ENCODE measurements at places on chromosomes 4 and X.

- no peak for DNase-seq
Observed at GRCh38 chr4:40991908-40992307, 222.4 kb downstream of the APBB2 start.

GRCh38 chr4:137510557-137511265 lies 21.6 kb downstream of the PCDH18 start:
- no peak for DNase-seq

DNA sequence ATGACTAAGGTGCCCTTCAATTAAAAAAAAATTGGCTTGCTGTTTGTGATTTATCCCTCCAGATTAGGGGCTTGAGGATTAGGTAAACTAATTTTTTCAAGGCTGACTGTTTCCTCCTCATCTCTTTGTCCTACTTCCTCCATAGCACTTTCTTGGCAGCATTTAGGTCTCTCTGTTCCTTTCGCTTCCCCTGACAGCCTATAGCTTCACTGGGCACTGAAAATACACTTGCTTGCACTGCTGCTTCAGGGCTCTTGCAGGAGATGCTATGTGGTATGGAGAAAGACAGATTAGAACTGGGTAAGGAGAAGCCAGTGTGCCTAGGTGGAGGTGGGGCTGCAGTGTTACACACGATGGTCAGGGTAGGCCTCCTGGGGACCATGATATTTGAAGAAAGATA lies 112.3 kb upstream of the SFRP2 start:
- DNase-seq = no peak

- no peak for DNase-seq
Observed at GRCh38 chr4:8005814-8006215, 66.2 kb upstream of the AFAP1 start.

- no peak for DNase-seq
Observed at GRCh38 chr4:177118596-177118995, 191.1 kb upstream of the NEIL3 start.

DNA sequence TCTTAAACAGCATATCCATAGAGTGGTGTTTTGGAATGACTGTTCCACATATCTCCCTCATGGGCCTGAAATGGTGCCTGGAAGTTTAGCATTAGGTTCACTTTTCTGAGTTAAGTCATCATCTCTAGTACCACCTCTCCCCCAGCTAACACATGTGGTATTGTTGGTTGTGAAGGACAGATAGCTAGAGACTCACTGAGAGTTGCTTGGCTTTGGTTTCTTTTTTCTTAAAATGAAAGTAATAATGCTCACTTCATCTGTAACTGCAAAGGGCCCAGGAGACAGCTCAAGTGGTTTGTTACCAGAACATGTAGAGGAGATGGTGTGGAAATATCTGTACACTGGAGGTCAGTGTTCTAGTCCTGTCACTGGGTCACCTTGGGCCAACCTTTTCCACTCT lies 90.9 kb downstream of the EFNB1 start:
- no peak for DNase-seq

GRCh38 chr4:125734504-125734903 lies 419.7 kb downstream of the FAT4 start:
- no peak for DNase-seq

DNA sequence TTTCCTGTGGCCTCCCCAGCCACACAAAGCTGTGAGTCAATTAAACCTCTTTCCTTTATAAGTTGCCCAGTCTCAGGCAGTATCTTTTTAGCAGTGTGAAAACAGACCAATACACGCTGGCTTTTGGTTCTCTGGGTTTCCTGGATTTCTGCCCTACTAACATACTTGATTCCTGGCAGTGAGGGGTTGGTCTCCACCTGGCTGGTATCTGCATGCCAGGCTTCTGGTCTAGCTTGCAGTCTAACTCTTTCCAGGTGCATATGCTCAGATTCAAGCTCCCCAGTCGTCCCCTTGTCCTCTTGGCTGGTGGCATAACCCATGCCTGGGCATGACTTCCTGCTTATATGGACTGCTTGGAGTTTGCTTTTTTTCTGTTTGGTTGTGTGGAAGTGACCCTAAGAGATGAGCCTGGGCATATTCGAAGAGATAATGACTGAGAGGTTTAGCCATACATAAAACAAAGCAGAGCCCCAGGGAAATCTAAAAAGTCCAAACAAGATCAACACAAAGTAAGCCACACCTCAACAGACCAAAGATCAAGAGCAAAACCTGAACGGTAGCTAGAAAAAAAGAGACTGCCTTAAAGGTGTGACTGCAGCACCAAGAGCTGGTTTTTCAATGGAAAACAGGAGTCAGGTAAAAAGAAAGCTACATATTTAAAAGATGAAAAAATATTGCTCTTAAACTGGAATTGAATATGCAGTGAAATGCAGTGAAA lies 102.1 kb upstream of the STS start:
- DNase-seq = no peak
